Heart right ventricle (tissue), 16 donors: ENCODE measurements at places on chromosomes 7 and 10. TPM values are rescaled to one million over a fixed set of nuclear protein-coding genes. Genes with fewer than 3 reads are reported as not detected.
A peak's percentile ranks its signal among the peaks of the same experiment; 100 is the strongest.

The HECW1 gene
- total RNA-seq = 0.23 TPM

The CLIP2 gene
- total RNA-seq = 8.8 TPM

The STAM gene
- total RNA-seq = 37.8 TPM

The SDK1 gene
- 2.8 TPM for total RNA-seq

The MNX1 gene
- total RNA-seq = not detected

GRCh38 chr7:100914208-100914878 lies 18.7 kb upstream of the ACHE start:
- H3K27ac ChIP-seq = no peak overlapping the region
- no peak for DNase-seq
- no peak overlapping the region for H3K4me3 ChIP-seq
- H3K36me3 ChIP-seq = no peaks in the 10 kb centered on the region
- peaks cover 15% of the 10 kb centered on the region for H3K27me3 ChIP-seq
- H3K4me1 ChIP-seq = no peaks in the 10 kb centered on the region

GRCh38 chr10:27644307-27644939 lies 101.2 kb downstream of the MKX start:
- H3K4me3 ChIP-seq = no peak overlapping the region
- no peak overlapping the region for H3K27ac ChIP-seq
- no peaks in the 10 kb centered on the region for H3K27me3 ChIP-seq
- no peak for DNase-seq

DNA sequence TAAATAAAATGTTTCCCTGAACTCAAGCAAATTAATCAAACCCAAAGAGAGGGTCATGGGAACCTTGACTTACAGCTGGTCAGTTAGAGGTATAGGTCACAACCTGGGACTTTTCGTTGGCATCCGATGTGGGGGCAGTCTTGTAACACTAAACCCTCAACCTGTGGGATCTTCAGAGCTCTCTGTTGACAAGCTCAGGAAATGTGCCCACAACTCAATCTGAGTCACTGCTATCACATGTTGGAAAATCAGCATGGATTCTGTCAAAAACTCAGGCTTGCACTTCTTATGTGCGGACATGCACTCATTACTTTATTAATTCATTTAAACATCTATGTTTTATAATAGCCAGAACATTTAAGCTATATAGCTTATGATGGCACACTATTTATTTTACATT lies 424.6 kb upstream of the SORCS1 start:
- H3K27ac ChIP-seq = no peak overlapping the region
- H3K36me3 ChIP-seq = no peaks in the 10 kb centered on the region
- no peaks in the 10 kb centered on the region for H3K4me1 ChIP-seq
- no peaks in the 10 kb centered on the region for H3K27me3 ChIP-seq
- no peak for DNase-seq

DNA sequence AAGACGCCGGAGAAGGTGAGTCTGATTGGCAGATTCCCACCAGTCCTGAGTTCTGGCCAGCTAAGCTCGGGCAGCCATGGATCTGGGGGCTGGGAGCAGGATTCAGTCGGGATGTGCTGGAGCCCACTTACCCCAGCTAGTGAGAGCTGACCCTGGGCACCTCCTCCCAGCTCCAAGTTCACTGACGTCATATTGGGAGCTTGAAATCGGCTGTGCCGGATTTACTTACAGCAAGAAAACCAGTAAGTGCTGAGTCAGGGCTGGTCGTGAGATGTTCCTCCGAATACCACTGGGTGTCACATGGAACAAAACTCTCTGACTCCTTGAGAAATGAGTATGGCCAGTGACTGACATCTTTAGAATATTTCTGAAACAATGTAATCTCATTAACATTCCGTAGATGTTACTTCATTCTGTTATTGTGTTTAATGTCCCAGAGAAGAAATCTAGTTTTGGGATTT lies 621.2 kb downstream of the SDK1 start:
- no peak overlapping the region for H3K27ac ChIP-seq
- DNase-seq = peak; percentile 23
- no peak overlapping the region for H3K4me3 ChIP-seq
- no peaks in the 10 kb centered on the region for H3K27me3 ChIP-seq

DNA sequence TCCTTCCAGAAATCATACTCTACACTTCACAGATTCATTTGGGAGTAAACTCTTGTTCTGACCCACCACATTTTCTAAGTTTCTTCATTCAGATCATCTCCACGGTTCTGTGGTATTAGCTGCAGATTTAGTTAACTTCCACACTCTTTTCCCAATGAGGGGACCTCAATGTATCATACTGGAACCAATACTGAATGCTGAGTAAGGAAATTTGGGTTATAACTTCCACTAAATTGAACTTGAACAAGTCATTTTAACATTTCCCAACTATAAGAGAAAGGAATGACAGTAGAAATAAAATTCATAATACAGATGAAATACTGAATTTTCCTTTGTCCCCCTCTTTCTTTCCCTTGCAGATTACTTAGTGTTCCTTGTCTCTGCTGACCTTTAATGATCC lies 131.4 kb downstream of the VPS41 start:
- no peak overlapping the region for H3K4me3 ChIP-seq
- H3K27ac ChIP-seq = no peak overlapping the region
- no peaks in the 10 kb centered on the region for H3K4me1 ChIP-seq

- H3K27ac ChIP-seq = no peak overlapping the region
- H3K4me3 ChIP-seq = no peak overlapping the region
Observed at GRCh38 chr7:91405092-91405788, 141.0 kb downstream of the FZD1 start.

DNA sequence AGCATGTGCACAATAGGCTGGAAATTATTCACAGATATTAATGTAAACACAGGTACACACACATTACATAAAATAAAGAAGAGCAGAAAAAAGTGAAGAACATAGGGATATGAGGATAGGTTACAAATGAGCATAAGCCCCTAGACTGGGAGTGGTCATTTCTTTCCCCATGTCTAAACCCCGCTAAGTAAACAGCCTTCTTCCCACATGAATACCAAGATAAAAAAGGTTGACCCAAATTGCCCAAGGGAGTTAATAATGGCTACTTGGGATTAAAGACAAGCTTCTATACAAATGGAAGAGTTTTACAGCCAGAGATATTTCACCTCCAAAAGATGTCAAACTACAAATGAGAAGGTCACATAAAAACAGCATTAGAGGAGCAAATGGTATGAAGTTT lies 527.1 kb upstream of the CELF2 start:
- H3K4me3 ChIP-seq = no peak overlapping the region
- H3K27me3 ChIP-seq = no peaks in the 10 kb centered on the region
- H3K36me3 ChIP-seq = no peaks in the 10 kb centered on the region
- H3K4me1 ChIP-seq = no peaks in the 10 kb centered on the region
